ENCODE measurements at places on chromosomes 4 and X. TPM values are rescaled to one million over a fixed set of nuclear protein-coding genes. Genes with fewer than 3 reads are reported as not detected.

Gene SULT1B1
- 6.3 TPM for total RNA-seq

Gene UVSSA
- 23.0 TPM for total RNA-seq

DNA sequence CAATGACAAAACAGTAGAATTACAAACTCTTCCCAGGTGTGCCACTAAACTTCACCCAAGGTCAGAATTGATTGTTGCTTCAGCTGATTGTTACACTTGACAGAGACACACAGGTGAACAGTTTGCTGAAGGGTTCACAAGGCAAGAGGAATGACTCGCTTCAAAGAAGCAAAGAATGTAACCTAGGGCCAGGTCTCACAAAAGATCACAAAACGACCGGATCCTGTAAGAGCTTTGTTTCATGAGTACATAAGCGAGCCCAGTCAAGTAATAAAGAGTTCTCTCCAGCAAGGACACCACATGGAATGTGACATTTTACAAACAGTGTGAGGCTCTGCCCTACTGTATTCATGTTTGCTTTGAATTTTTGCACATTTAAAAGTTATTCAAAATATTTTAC lies 9.1 kb downstream of the LNX1 start:
- no peak for DNase-seq

DNA sequence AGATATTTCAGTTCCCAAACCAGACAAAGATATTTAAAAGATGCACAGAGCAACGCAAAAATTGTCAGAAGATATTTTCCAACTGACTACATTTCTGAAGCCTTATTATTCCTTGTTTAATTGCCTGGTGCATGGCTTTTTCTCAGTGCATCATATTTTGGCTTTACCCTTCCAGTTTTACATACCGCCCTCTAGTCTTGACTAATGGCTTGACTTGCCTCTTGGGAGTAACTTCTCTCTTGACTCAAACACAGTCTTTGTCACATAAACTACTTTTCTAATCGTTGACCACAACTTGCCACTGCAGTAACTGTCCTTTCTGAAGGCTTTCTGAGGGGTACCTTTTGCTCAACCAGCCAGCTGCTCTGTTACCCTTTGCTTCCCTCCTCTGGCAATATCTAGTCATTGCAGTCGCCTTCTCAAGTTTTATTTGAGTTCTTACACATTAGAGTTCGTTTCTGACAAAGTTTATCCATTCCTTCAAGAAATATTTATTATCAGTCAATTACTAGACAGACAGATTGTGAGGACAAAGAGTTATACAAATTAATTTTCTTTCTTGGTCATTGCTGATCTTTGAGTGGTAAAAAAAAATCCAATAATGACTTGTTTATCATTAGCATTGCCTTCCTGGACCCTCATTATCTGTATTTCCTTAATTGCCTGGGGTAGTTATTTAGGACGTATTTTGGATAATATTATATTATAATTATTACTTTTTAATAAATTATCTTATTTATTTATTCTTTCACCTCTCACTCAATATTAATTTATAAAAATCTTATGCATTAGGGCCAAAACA lies 506.9 kb upstream of the PCDH10 start:
- no peak for DNase-seq

DNA sequence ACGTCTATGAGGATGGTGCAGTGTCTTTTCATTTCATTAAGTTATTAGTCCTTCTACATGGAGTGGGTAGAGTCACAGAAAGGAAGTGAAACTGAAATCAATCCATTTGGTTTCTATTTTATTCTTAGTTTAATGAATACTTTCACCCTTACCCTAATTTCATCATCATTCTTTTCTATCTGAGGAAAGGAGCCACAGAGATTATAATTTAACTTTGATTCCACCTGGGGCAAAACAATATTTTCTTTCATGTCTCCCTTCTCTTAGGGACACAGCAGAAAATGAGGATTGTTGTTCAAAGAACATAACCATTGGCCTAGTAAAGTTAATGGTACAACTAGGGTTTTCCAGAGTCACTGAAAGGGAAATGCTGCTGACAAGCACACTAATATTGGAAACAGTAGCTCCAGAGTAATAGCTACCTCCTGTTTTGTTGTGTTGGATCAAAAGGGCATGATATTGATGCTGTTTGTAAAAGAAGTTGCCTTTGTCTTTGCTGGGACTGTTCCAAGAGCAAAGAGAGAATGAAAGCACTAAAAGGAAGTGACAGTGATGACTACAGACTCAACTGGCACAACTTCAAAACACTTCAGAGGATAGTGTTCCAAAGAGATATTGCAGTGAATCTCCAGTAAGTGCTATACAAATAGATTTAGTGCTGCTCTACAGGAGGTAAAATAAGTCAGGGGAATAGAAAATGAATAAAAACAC lies 247.1 kb upstream of the PITX2 start:
- DNase-seq, result no peak

Data from activated CD4-positive, alpha-beta T cell treated with anti-CD3 and anti-CD28 coated beads, Interleukin-2, amount 10 ng/mL, durations not matched to agents 7 days and 5 days (primary cell).